Epithelial cell of proximal tubule (primary cell): ENCODE measurements at places on chromosomes 4 and X. TPM values are rescaled to one million over a fixed set of nuclear protein-coding genes. Genes with fewer than 3 reads are reported as not detected.

The TSPAN7 gene
- total RNA-seq, result 0.29 and 1.9 TPM in 2 replicates

DNA sequence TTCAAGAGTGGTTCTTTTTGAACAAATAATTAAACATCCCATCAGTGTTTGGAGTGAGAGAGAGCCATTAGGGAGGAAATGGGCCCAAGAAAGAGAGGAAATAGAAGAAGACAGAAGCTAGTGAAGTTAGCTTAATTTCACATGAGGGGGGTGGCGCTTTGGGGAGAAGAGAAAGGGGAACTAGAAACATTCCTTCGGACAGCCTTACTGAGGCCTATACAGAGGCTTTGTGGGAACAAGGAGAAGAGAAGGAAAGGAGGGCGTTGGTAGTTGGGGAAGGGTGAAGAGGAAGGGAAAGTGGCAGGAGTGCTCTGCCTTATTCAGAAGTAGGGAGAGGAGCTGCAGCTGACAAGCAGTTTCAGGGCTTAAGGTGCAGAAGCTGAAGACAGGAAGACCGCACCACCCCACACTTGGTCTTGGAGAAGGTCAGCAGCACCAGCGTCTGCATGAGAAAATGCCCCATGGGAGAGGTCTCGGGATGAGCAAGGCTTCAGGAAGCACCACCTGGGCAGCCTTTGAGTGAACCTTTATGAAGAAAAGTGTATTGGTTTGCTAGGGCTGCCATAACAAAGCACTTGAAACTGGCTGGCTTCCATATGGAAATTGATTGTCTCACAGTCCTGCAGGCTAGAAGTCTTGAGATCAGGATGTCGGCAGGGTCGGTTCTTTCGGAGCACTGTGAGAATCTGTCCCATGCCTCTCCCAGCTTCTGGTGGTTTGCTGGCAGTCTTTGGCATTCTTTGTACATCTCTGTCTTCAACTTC, 85.1 kb downstream of the KIT start:
- DNase-seq, result no peak

DNA sequence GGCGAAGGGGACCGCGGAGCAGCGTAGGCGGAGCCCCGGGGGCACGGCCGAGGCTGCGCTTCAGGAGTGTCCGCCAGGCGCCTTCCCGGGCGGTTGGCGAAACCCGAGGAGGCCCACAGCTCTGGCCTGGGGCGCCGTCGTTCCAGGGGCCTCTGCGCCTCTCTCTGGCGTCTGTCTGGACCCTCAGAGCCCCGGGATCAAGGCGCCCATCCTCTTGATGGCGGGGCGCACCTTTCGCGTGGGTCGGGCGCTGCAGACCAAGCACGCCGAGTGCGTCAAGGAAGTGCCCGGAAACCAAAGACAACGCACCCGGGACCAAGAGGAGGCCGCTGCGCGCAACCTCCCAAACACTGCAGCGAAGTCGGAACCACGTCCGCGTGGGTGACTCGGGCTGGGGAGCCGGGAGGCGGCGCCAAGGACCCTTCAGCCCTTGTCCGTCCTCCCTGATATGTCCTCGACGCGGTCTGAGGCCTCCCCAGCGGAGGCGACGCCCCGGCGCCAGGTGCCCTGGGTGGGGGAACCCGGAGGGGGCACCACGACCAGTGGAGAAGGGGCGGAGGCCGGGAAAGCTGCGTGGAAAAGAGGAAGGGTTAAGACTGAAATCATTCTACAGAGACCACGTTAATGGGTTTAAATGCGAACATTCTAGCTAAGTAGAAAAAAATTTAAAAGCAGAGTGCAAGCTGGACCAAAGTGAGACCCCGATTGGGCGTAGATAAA, 9.9 kb downstream of the HMX1 start:
- DNase-seq, result no peak

DNA sequence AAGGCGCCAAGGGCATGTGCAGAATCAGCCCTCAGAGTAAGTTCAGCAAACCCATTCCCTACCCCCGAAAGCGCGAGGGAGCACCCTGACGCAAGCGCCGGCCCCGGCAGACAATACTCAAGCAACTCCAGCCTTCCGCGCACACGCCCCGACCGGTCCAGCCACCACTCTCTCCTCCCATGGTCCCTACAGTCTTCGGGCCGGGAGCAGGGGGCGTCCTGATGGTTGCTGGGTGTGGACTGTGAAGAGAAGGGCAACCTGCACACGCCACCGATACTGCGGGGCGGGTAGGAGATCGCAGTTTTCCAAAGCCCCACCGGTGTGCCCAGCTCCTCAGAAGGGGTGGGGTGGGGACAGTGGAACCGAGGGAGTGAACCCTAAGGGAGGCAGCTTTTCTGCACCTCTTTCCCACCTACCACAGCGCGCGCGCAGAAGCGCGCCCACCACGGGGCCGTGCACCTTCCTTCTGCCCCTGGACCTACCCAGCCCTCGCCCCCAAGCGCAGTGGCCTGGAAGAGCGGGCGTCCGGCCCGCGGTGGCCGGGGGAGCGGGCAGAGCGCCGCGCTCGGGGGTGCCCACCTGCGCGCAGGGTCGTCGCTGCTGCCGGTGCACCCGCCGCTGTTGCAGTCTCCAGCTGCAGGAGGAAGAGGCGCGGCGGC, 650.2 kb upstream of the DIPK2B start:
- DNase-seq, result no peak
